ENCODE measurements at places on chromosomes 16 and 17. TPM values are rescaled to one million over a fixed set of nuclear protein-coding genes. Genes with fewer than 3 reads are reported as not detected.

DNA sequence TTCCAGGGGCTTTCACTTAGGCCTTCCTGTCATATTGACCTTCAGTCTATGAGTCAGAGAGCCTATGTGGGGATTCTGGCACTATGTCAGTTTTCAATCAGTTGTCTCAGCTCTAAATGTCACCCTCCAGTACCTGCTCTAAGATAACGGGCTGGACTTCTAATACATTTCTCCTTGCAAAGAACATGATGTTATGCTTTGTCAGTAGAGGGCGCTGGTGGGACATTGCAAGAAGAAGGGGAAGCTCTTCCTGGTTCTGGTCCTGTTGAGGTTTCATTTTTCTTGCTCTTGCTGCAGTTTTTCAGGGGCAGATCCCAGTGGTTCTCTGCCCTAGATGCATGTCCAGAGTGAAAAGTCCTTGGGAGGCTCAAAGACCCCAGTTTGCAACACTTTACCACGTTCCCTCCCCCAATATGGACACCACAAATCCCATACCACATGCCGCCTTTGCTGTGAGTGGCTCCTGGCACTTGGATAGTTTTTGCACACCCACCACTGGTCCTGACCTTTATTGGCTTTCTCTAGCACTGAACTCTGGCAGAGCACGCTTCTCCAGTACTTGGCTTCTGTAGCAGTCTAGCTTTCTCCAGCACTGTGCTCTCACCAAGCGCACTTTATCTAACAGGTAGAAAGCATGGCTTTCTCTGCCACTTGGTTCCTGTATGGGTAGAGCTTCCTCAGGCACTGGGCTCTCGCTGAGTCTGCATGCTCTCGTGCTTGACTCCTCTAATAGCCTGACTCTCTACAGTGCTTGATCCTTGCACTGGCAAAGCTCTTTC lies 49.0 kb downstream of the BCL7C start:
- DNase-seq: peak; percentile 77

- DNase-seq: no peak
These were observed 123.0 kb downstream of the MSI2 start for GRCh38 chr17:57379237-57379894.

DNA sequence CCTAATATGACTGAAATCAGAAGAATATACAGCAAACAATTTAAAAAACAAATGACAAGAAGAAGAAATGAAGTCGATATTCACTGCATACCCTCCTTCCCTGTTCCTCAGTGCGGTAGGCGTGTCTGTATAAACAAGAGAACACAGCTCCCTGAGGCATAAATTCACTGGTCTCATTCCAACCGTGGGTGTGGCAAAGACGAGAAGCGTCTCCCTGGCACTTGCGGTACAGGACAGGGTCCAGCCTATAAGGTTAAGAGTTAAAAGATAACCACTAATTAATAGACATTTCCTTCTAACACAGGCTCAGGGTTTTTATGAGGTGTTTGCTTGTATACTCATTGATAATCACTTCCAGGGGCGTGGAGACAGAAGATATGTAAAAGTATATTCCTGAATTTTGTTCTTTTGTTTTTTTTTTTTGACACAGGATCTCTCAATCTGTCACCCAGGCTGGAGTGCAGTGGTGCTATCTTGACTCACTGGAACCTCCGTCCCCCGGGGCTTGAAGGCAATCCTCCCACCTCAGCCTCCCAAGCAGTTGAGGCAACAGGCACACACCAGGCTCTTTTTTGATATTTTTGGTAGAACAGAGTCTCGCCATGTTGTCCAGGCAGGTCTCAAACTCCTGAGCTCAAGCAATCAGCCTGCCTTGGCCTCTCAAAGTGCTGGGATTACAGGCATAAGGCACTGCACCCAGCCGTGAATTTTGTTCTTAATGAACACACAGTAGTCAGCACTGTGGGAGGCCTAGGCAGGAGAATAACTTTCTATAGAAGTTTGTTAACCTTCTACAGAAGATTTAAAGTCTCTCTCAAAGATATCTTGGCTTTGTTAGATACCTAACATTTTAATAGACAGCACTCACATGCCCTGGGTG lies 59.1 kb upstream of the CLEC18B start:
- peak; percentile 85 for DNase-seq

Gene TMEM101
- 64.3 TPM for total RNA-seq

DNA sequence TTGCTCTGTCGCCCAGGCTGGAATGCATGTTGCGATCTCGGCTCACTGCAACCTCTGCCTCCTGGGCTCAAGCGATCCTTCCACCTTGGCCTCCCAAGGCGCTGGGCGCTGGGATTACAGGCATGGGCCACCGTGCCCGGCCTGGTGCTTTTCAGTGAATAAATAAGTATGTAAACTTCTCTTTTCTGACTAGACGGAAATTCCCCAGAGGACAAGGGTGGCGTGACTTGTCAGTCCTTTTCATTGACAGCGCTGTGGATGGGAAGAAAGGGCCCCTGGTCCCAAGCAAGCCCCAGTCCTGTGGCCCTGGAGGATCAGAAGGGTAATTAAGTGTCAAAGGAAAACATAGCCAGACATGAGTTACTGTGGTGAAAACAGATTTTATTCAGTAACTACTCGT lies 9.6 kb upstream of the SPN start:
- DNase-seq: no peak

Gene NEK8
- total RNA-seq: 3.1 TPM

Measured in bronchial epithelial cell (primary cell).